ENCODE measurements at places on chromosomes 6 and 20.

DNA sequence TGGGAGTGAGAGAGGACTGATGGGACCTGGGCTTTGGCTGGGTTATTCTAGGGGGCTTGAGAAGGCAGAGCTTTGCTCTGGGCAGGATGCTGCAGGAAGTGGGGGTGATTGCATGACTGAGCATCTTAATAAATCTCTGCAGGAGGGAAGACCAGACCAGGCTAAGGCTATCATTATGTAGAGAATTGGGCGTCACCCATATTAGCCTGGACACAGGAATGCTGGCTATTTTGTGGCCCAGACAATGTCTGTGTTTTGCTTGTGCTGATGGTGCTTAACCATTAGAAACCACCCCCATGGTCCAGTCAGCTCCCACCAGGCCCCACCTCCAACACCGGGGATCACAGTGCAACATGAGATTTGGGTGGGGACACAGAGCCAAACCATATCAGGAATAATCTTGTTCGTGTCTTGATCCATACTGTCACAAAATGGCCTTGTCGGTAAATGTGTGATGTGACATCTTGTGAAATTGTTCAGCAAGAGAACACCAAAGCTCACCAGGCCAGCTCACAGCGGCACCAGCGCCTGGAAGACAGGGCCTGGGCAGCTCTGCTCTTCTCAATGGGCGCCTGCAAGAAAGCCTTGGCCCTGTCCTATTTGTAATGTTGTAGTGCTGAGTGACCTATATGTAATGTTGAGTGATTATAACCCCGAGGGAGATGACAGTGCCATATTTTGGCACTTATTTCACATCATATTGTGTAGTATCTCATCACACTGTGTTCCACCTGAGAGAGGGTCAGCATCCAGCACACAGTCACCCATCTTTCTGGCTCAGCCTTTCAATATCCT is 211.8 kb downstream of the QKI start:
- DNase-seq = no peak

DNA sequence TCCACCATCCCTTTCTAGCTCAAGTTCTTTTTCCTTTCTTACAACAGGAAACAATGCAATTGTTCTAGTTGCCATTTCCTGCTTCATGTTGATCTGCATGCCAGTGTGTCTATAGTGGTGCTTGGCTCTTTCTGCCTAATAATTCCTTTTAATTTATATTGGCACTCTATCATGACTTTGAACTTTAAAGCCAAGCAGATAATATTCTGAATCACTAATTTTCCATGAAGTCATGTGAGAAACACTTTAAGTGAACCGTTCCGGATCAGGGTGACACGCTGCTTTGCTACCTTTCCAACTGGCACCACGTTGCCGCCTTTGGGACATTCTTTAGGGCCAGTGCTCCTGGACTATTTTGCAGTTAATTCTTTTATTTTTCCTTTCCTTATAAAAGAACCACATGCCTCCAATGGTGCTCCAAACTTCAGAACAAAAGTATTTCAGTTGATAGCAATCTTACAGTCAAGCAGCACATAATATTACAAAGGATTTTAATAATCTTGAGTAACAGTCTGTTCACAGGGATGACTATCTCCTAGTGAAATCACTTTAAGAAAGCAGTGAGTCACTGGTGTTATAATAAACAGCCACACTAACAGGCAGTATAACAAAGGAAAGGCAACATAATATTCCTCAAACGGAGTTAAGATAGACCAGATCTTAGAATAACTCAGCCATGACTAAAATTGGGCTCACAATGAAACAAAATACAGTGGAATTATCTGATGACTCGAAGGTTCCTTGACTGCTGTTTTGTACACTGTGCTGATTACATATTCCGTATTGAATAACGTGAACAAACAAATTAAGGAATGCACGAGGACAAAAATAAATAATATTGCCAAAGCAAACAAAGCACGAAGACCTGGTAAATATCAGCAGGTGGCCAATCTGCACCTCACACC is 19.0 kb upstream of the BLOC1S5 start:
- no peak for DNase-seq

DNA sequence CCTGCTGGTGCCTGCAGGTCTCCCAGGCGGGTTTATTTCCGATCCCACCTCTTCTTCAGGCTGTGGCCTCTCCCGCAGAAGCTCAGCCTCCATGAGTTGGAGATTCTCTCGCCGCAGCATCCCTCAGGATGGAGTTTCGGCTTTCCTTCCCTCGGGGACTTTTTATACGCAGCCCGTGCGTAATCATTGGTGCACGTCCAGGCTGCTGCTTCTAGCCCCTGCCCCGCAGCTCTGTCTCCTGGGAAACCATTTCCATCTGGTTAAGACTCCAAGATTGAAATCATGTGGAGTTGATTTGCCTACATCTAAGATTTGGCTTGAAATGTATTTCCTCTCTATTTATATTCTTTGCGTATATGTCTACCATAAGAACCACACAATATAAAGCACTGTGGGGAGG is 46.7 kb upstream of the CARMIL1 start:
- no peak for DNase-seq

GRCh38 chr6:46510651-46511050 is 19.4 kb upstream of the RCAN2 start:
- no peak for DNase-seq

- DNase-seq = no peak
Measured at GRCh38 chr6:1313384-1313766, 1.5 kb downstream of the FOXQ1 start.

DNA sequence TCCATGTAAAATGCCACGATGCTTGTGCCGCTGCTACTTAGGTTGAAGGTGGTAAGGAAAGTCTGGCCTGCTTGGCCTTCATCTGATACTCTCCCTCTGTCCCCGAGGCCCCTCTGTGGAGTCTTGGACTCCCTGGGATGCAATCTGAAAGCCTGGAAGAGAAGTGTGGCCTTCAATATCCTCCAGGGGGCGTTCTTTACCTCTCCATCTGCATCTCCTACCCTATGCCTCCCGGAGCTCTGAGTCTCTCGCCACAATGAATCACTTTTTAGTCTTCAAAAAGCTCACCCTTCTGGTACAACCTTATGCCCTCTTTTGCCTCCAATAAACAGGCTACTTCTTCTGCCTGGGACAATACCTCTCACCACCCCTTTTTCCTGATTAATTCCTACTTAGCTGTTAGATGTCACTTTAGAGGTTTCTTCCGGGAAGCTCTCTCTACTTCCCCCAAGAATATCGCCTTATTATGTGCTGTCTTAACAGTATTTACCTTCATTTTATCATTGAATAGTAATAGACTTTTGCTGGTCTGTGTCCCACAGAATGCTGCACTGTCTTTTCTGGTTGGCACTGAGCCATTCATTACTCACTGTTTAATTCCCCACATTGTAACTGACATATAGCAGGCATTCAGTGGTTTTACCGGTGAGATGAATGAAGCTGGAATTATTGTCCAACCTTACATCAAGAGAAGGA is 13.9 kb upstream of the ATG5 start:
- no peak for DNase-seq

DNA sequence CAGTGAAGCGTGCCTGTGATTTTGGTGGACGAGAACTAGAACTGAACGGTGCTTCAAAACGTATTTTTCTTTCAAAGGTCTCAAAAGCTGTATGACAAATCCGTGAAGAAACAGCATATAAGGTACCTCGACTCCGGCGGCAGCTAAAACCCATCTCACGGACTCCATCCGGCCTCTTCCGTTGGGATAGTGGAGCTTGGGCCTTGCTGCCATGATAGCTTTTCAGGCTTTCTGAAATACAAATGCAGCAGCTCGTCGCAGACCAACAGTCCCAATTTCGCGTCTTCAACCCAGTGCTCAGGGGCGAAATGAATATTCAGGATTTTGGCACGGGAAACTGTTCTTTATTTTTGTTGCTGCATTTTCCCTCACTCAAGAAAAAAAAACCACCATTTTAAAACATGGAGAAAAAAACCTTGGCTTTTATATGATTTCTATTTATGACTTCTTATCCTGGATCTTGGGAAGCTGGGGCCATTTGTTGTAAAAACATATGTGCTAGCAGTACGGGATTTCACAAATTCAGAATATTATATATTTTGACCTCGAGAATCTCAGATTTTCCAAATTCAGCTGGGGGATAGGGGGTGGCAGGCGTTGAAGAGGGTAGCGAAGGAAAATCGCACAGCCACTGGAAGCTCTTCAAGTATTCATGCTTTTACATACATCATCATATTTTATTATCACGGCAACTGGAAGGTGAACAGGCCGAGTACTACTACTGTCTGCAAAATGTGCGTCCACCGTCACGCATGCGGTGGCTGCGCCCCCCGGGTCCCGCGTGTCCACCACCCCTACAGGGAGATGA is 849 bp downstream of the GSTA4 start:
- DNase-seq = peak; percentile 54
